ENCODE measurements at places on chromosomes 11 and 22.

GRCh38 chr11:58060535-58060934 is 29.8 kb downstream of the OR6Q1 start:
- no peak for DNase-seq

DNA sequence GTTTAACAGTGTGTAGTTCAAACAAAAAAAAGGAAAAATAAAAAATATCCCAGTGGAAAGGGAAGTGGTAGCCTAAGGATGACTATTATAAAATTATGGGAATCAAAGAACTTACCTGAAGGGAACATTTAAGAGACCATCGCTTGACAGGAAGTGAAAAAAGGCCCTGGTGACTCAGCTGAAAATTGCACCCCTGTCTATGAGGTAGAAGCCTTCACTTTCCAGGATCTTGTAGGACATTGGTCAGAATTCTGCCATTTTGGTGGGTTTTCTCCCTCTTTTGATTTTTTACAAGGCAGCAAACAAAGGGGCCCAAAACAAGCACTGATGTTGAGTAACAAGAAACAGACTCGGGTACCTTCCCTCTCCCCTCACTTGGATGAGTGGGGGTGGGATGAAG is 15.6 kb downstream of the DDX17 start:
- DNase-seq = no peak

DNA sequence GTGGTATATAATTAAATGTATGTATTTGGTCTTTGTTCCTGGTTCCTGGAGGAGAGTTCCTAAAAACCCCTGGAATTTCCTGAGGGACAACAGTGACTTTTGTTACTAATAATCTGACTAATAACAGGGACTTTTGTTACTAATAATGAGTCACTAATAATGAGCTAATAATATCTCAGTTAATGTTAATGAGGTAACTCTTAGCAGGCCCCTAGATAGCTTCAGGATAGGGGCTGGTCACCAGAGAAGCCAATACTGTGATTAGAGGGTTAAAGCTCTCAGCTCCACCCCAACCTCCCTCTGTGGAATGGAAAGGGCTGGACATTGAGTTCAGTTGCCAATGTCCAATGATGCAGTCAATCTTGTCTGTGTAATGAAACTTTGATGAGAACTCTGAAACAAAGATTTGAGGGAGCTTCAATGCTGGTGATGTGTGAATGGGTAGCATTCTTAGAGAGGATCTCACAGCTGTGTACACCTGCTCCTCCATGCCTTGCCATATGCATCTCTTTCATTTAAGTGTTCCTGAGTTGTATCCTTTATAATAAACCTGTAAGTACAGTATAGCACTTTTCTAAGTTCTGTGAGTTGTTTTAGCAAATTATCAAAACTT is 1431.4 kb upstream of the TENM4 start:
- no peak for DNase-seq

- DNase-seq = no peak
These were observed 11.0 kb downstream of the IL17REL start for GRCh38 chr22:50001388-50002231.

DNA sequence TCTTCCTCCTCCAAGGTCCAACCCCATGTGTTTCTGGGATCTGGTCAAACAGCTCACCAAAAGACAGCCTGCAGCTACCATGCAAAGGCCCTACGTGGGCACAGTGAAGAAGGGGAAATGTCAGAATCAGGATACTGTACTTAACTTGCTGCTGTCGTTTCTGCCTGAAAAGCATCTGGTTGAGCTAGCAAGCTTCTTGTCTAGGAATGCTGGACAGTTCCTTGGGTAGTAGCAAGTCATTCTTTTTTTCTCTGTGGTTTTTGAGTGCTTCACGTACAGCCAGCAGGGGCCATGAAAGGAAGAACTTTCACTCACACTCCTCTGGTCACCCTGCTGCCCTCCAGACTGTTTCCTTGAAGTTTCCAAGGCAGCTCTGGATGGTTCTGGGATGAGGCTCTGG is 24.7 kb downstream of the RCOR2 start:
- no peak for DNase-seq

GRCh38 chr11:44629732-44630345 is 64.4 kb downstream of the CD82 start:
- DNase-seq = no peak

- DNase-seq = no peak
These were observed 127.6 kb downstream of the DBX1 start for GRCh38 chr11:20032577-20033260.

GRCh38 chr11:35945137-35945518 is 1.3 kb downstream of the LDLRAD3 start:
- no peak for DNase-seq

GRCh38 chr11:28615542-28615941 is 507.4 kb downstream of the METTL15 start:
- no peak for DNase-seq

DNA sequence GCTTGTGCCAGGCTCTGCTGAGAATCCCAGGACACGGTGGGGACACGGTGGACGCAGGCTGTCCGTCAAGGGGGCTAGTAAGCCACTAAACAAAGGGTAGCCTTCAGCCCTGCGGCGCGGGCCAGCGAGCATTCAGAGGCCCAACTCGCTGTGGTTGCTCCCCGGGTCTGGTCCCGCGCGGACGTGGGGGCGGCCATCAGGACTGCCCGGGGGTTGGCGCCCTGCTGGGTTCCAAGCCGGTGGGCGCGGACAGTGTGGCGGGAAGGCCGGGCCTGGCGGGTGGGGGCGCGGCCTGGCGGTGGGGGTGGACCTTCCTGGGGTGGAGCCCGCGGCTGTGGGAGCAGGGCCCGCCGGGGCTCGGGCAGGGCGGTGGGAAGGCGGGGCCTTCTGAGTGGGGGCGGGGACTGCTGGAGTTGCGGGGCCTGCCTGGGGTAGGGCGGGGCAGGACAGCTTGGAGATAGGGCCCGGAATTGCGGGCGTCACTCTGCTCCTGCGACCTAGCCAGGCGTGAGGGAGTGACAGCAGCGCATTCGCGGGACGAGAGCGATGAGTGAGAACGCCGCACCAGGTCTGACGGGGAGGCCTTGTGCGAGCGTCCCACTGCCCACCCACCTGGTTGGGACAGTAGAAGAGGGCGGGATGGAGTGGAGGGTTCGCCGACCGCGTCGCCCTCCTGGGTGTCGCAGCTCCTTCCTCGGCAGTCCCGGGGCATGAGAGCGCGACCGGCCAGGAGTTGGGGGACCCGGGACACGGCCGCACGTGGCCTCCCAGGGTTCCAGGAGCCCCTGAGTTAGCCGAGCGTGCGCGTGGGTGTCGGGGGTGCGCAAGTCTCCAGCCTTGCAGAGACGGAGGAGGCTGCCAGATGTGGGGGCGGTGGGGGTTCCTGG is at the start of gene SERHL2:
Gene SERHL2 (plus strand): TSS at position 482 of the 887 bp plus-strand sequence. CDS start 65 bp downstream, at position 547.
- peak; percentile 79 for DNase-seq

- DNase-seq = peak; percentile 72
These were observed 9.5 kb upstream of the EHD1 start for GRCh38 chr11:64887757-64888405.

GRCh38 chr11:72239849-72240460 is 4.0 kb downstream of the PHOX2A start:
- DNase-seq = no peak

DNA sequence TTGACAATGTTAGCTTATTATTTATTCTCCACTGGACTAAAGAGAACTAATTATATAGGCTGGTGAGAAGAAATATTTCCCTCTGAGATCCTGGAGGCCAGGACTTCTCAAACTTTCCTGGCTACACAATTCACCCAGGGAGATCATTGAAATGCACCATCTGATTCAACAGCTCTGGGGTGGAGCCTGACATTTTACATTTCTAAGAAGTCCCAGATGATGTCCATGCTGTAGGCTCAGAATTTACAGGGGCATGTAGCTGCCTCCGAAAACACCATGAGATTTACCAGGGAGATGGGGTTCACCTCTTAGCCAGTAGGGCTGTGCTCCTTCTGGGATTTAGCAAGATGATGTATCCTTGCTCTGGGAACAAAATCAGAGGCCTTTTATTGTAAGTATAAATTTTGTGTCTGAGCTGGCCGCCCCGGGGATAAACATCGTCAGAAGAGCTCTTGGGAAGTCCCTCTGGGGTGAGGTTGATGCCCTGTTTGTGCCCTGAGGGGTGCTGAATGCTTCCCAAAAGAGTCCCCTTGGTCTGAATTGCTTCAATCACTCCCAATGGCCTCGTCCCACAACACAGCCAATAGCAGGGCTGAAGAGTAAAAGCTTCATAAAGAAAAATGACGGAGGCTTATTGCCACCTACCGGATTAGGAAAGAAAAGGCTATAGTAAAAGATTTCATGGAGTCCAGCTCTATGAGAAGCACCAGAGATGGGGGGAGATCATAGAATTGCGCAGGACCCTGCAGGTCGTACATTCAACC is 33.4 kb upstream of the API5 start:
- no peak for DNase-seq

DNA sequence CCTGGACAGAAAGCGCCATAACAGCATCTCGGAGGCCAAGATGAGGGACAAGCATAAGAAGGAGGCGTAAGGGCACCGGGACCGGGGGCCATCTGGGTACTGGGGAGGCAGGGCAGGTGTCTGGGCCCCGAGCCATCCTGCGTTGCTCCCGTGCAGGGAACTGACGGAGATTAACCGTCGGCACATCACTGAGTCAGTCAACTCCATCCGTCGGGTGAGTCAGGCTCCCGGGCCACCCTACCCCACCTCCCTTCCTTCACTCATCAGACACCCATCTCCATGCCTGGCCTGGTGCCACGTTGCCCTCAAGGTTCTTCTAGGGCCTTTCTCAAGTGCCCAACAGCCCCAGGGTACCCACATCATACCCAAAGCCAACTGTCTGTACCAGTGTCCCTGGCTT is 15.0 kb downstream of the PLCB3 start:
- no peak for DNase-seq

- DNase-seq = no peak
These were observed 173.3 kb downstream of the TBC1D22A start for GRCh38 chr22:46935506-46936377.
